ENCODE measurements at places on chromosomes 16 and 17.

GRCh38 chr16:89293276-89294143 lies 76.0 kb downstream of the ZNF778 start:
- DNase-seq, result no peak

- no peak for DNase-seq
Measured at GRCh38 chr17:48972749-48973097, 4.3 kb upstream of the GIP start.

DNA sequence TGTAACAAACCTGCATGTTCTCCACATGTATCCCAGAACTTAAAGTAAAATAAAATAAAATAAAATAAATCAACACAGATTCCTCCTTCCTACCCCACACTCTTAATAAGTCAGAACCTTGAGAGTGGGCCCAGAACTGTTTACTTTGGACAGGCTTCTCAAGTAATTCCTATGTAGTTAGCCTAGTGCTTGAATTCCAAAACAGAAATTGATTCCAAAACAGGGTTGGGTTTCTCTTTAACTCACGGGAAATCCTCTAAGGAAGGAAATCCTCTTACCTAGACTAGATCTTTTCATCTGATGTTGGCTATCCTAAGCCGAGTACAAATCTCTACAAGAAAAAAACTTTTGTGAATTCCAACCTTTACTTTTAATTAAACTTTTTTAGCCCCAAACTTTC lies 324.7 kb upstream of the C16orf82 start:
- DNase-seq, result no peak

GRCh38 chr16:1816396-1817275 lies 10.0 kb downstream of the HAGH start:
- DNase-seq, result no peak

DNA sequence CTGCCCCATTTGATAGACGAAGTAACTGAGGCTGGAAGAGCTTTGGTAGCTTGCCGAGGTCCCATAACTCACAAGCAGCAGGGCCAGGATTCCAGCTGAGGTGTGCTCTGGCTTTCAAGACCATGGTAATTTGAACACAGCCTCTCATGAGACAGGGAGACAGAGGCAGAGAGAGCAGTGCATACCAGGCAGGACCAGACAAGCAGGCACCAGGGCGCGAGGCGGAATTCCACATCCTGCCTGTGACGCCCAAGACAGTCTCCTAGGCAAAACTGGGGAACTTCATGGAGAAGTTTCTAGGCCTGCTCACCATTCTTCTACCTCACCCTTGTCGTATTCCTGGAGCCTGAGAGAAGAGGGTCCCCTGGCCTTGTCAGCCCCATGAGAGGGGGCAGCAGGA lies 19.2 kb downstream of the SDK2 start:
- no peak for DNase-seq

DNA sequence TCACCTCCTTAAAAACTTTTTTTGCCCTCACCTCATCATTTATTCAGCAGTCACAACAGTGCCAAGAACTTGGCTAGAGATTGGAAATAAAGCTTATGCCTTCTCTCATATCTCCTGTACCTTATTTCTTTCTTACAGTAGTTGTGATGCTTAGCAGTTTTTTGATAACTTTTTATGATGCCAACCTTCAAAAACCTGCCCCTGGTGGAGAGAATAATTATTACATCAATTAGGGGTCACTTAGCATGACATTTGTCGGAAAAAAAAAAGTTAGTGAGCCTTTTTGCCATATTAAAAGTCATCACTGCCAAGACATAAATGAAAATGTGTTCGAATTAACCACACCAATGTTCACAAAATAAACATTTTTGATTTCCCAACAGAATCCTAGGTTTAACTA lies 296.6 kb downstream of the WWOX start:
- no peak for DNase-seq

DNA sequence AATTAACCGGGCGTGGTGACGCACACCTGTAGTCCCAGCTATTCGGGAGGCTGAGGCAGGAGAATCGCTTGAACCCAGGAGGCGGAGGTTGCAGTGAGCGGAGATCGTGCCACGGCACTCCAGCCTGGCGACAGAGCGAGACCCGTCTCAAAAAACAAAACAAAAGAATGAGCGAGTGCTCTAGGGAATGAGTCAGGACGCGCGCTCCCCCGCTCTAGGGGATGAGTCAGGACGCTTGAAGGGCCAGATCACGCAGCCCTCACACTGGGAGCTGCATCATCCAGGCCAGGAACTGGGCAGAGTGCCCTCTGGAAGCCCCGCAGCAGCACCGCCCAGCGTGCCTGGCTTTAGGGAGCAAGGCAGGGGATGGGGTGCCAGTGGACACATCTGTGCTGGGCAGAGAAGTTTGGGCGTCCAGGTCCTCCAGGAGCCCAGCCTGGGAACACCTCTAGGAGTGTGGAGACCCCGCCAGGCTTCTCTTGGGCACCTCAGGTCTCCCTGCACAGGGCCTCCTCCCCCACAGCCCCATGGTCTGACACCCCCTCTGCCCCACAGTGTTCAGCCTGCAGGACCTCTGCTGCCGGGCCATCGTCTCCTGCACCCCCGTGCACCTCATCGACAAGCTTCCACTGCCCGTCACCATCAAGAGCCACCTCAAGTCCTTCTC lies 3.9 kb upstream of the WFIKKN1 start:
- DNase-seq, result no peak

DNA sequence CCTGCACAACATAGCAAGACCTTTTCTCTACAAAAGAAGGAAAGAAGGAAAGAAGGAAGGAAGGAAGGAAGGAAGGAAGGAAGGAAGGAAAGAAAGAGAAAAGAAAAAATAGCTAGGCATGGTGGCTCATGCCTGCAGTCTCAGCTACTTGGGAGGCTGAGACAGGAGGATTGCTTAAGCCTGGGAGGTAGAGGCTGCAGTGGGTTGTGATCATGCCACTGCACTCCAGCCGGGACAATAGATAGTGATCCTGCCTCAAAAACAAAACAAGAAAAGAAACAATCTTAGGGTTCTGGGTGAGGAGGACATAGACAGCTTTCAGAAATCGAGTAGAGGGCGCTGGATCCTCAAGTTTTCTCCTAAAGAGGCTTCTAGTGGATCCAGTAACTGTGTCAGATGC lies 59.7 kb upstream of the CLEC3A start:
- no peak for DNase-seq

- DNase-seq, result no peak
Measured at GRCh38 chr17:71656964-71657858, 463.6 kb upstream of the SOX9 start.

GRCh38 chr17:53270936-53271335 lies 551.8 kb upstream of the KIF2B start:
- no peak for DNase-seq

DNA sequence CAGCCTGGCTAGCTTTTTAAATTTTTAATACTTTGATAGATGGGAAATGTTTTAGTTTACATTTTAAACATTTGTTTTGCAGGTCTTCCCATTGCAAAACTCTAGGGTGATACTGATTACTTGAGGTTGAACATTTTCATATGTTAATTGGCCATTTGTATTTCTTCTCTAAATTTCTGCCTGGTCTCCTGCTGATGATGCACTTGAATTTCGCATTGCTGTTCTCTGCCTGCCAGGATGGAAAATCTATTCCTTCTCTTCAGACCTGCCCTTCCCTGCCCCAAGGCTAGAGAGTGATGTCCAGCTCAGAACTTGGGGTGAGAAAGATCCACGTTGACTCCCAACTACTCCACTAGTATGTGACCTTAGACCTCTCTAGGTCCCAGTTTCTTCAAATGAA lies 134.7 kb downstream of the PITPNC1 start:
- DNase-seq, result no peak

GRCh38 chr16:79876332-79876730 lies 275.8 kb upstream of the MAF start:
- DNase-seq, result no peak

- DNase-seq, result no peak
Measured at GRCh38 chr16:12419987-12420386, 383.7 kb downstream of the CPPED1 start.

GRCh38 chr16:60123392-60124023 lies 1389.4 kb upstream of the GOT2 start:
- DNase-seq, result no peak

GRCh38 chr16:67384778-67385510 lies 8.4 kb downstream of the TPPP3 start:
- DNase-seq, result no peak

- DNase-seq, result no peak
Measured at GRCh38 chr17:35084987-35085386, 21.5 kb upstream of the RFFL start.

- DNase-seq, result no peak
Measured at GRCh38 chr16:55703003-55704001, 47.5 kb downstream of the SLC6A2 start.

- no peak for DNase-seq
Measured at GRCh38 chr17:4604111-4604644, 19.8 kb downstream of the SMTNL2 start.

- no peak for DNase-seq
Measured at GRCh38 chr17:37742116-37742761, 2.6 kb downstream of the HNF1B start.

DNA sequence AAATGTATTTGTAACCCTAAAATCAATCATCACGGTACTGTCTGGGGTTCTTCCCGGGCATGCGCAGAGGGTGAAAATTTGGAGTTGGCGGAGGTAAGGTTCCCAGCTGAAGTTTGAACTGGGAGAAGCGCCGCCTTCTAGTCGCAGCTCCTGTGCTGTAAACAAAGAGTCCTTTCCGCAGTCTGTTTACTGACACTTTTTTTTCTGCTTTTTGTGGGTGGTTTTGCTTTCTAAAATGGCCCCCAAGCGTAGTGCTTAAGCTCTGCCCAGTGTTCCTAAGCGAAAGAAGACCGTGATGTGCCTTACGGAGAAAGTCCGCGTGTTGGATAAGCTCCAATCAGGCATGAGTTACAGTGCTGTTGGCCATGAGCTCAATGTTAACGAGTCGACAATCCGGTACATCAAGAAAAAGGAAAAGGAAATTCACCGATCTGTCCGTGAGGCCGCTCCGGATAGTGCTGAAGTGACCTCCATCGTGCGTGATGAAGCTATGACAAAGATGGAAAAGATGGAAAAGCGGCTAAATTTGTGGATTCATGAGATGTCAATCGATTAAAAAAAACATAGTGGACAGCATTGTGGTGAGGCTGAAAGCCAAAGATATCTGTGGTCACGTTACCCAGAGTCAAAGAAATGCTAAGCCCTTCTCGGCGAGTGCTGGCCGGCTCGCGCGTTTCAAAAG lies 570 bp upstream of the CFDP1 start:
- DNase-seq, result no peak

DNA sequence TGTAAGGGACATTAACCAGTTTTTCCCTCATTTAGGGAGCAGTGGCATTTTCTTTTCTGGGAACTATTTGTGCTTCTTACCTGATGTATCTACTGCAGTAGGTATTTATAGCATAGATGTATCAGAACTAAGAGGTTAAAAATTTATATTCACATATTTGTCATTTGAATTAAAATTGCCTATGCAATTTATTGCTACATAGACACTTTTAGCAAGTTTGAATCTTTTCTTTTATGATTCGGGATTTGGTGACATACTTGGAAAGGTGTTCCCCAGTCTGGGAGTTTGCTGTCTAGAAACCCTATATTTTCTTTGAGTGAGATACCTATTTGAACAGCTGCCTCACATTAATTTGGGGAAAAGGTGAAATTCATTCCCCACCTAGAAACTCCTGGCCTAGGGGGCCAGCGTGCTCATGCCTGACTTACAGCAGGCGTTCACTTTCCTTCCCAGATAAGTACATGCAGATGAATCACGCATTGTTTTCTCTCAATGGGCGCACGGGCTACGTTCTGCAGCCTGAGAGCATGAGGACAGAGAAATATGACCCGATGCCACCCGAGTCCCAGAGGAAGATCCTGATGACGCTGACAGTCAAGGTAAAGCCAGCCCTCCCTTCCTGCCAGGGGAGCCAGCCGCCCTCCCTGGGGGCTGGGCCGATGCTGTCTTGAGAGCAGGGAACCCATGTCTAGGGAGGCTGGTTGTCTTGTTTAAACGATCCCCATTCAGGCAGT lies 73.8 kb downstream of the SDR42E1 start:
- DNase-seq, result no peak

DNA sequence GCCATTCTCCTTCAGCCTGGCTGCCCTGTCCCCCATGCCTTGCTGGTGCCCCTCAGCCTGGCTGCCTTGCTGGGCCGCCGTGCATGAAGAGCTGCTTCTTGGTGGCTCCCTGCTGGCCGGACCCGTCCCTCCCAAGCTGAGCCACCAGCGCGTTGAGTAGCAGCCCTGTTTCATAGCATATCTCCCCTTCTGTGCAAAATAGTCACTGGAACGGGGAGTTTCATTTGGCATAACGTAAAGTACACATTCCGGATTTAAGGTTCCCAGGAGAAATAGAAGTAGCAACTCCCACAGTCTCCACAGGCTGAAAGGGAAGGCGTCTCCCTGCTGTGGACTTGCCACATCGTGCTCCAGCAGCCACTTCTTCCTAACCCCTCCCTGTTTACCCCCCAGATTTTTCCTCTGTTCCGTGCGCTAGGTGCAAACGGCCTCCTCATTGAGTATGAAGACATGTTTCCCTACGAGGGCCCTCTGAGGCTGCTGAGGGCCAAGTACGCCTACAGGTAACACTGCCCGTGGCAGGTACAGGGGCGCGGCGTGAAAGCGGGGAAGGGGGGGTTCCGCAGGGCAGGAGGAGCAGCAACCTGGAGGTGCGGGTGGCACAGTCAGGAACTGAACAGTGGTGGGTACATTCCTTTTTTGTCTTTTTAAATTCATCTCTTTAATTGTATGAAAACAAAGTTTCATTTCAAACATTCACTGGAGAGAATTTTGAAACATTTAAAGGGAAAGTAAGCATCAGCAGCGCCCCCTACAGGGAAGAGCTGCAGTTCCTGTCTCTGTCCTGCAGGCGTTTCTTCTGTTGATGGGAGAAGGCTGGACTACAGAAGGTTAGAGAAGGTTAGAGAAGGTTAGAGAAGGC lies 5.8 kb upstream of the OGFOD3 start:
- peak; percentile 59 for DNase-seq

DNA sequence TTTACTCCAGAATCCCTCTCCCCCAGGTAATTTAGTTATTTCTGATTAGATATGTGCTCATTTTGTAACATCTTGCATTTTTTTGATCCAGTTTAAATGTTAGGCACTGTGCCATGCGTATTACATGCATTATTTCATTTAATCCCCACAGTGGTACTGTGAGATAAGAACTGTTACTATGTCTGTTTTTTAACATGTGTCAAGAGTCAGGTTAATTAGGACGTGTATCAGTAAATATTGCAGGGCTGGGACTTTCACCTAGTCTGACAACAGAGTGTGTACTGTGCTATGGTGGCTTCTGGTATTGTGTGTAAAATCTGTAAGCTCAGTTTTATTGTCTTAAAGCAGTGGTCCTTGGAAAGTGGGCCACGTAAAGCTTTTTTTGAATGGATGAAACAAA lies 10.6 kb downstream of the RSPRY1 start:
- no peak for DNase-seq

- DNase-seq, result no peak
Measured at GRCh38 chr16:67652578-67653127, 7.4 kb downstream of the ACD start.

DNA sequence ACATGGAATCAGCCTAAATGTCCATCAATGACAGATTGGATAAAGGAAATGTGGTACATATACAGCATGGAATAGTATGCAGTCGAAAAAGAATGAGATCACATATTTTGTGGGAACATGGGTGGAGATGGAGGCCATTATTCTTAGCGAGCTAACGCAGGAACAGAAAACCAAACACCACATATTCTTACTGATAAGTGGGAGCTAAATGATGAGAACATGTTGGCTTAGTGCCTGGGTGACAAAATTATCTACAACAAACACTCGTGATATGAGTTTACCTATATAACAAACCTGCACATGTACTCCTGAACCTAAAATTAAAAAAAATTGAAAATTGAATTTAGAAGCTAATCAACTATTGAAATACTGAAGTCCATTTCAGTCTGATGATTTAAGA lies 6.1 kb downstream of the ANKS4B start:
- no peak for DNase-seq

- no peak for DNase-seq
Measured at GRCh38 chr16:85425074-85425662, 188.0 kb upstream of the GSE1 start.

All from activated CD4-positive, alpha-beta T cell treated with anti-CD3 and anti-CD28 coated beads, Interleukin-2, amount 50 U/mL, for 4 hours (primary cell).